ENCODE measurements at places on chromosomes 1 and 21.

- DNase-seq, result no peak
Observed at GRCh38 chr1:56758135-56758534, 61.1 kb downstream of the FYB2 start.

GRCh38 chr1:6488602-6489382 is 2.7 kb downstream of the PLEKHG5 start:
- no peak for DNase-seq

- DNase-seq, result no peak
Observed at GRCh38 chr1:153791648-153792253, 16.5 kb downstream of the SLC27A3 start.

GRCh38 chr1:100335436-100335835 is 16.9 kb upstream of the CDC14A start:
- DNase-seq, result no peak

- no peak for DNase-seq
Observed at GRCh38 chr1:184419350-184420161, 32.7 kb downstream of the C1orf21 start.

DNA sequence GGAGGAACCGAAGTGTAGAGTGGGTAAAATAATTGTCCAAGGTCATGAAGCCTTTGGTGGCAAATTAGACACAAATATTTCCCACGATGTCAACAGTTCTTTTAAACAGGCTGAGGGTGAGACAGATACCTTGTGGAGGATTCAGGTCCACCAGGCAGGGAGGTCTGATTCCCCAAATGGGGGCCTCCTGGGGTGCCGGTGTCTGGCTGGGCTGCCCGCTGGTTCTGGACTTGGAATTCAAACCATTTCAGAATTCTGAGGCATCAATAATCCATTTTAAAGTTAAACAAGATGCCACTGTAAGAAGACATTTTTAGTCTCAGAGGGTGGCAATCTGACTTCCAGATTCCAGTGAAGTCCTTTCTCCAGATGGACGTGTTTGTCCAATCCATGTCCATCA is 15.5 kb downstream of the KCNA10 start:
- DNase-seq, result no peak

GRCh38 chr1:207918581-207918980 is 7.7 kb upstream of the CD34 start:
- no peak for DNase-seq

Measured in nucleus accumbens (tissue), 56 donors.